ENCODE measurements at places on chromosomes 4 and X. TPM values are rescaled to one million over a fixed set of nuclear protein-coding genes. Genes with fewer than 3 reads are reported as not detected.

GRCh38 chr4:142567199-142567598 is 278.9 kb downstream of the INPP4B start:
- peaks cover 45% of the 10 kb centered on the region for H3K4me1 ChIP-seq
- peak; percentile 7 for DNase-seq
- peak overlapping the region; percentile 84 for H3K27ac ChIP-seq
- H3K4me3 ChIP-seq: peak overlapping the region; percentile 59
- no peaks in the 10 kb centered on the region for H3K36me3 ChIP-seq
- H3K27me3 ChIP-seq: no peaks in the 10 kb centered on the region

DNA sequence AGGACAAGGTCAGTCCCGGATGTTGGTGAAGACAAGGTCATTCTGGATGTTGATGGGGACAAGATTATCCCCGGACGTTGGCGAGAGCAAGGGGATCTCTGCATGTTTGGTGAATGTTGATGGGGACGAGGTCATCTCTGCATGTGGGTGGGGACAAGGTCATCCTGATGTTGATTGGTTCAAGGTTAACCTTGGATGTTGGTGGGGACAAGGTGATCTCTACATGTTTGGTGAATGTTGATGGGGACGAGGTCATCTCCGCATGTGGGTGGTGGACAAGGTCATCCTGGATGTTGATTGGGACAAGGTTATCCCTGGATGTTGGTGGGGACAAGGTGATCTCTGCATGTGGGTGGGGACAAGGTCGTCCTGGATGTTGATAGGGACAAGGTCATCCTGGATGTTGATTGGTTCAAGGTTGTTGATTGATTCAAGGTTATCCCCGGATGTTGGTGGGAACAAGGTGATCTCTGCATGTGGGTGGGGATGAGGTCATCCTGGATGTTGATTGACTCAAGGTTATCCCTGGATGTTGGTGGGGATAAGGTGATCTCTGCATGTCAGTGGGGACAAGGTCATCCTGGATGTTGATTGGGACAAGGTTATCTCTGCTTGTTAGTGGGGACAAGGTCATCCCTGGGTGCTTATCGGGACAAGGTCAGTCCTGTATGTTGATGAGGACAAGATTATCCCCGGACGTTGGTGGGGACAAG is 28.8 kb upstream of the PLCXD1 start:
- H3K27me3 ChIP-seq: no peaks in the 10 kb centered on the region
- no peak overlapping the region for H3K4me3 ChIP-seq
- no peak for DNase-seq
- H3K4me1 ChIP-seq: peaks cover 12% of the 10 kb centered on the region
- no peak overlapping the region for H3K27ac ChIP-seq

DNA sequence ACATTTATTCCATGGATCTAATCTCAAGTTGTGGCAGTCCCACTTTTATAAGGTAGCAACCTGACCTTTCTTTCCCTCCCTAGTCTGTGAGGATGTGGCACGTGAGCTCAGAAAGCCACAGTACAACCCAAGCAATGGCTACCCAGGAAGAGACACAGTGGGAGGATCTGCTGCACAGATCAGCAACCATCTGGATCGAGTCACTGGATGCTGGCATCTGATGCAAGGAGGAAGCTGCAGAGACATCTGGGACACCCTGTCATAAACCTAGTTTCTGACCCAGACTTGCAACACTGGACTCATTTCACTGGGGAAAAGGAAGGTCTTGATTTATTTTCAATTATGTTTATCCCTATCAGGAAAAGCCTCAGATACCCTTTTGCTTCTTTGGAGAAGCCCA is 327.1 kb downstream of the PAPSS1 start:
- no peak overlapping the region for H3K27ac ChIP-seq
- H3K4me1 ChIP-seq: no peaks in the 10 kb centered on the region

DCLK2 gene
- 0.23 TPM for total RNA-seq

KDR gene
- total RNA-seq: not detected

Data from naive thymus-derived CD4-positive, alpha-beta T cell (primary cell).